ENCODE measurements at places on chromosomes 7 and 10.
A peak's percentile ranks its signal among the peaks of the same experiment; 100 is the strongest.

DNA sequence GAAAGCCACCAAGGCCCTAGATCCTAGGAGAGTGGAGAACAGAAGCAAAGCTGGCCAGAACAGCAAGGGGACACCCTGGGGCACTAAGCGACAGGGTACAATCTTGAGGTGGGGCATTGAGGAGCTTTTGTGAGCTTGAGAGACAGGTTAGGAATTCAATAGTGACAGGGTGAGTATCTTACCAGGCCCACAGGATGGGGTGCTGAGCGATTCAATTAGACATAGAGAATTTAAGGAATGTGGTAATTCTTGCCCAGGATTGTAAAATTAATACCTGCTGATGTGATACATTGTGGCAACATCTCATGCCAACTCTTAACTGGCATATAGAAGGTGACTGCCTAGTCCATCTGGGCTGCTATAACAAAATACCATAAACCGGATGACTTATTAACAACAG is 14.0 kb downstream of the RBP3 start:
- DNase-seq: no peak

GRCh38 chr7:55413442-55413841 is 48.3 kb downstream of the LANCL2 start:
- DNase-seq: no peak

GRCh38 chr10:72096115-72097000 is 8.0 kb upstream of the SPOCK2 start:
- no peak for DNase-seq

DNA sequence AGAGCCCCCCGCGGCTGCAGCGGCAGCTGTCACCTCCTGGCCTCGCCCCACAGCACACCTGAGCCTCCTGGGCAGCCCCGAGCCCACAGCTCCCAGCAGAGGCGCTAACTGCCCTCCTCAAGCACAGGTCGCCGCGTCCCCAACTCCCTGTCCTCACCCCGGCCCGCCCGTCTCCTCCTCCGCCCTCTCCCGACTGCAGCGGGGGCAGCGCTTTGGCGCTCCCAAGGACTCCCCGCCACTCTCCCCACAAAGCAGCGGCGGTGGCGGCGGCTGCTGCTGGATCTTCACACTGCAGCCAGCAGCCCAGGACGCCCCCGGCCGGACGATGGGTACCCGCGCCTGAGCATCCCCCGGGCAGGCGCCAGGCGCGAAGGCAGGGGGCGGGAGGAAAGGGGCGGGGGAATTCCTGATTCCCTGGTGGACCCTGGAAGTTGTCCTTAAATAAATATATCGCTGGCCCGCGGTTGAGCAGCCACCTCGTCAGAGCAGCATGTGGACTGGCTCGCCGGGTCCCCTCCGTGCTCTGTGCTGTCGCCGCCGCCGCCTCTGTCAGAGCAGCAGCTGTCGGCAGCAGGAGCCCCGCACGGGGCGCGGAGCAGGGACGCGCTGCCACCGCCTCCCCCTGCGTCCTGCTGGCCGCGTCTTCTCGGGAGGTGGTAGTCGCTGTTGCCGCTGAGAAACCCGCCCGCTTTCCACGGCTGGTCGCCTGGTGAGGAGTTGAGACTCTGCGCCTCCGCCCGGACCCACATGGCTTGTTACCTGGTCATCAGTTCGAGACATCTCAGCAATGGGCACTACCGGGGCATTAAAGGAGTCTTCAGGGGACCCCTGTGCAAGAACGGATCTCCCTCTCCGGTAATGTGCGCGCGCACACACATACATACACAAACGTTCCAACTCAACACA is at the start of gene ZNF804B:
ZNF804B (plus strand) TSS at position 471 of the 906 bp plus-strand sequence; CDS start at position 748, 277 bp downstream.
- no peak for DNase-seq

DNA sequence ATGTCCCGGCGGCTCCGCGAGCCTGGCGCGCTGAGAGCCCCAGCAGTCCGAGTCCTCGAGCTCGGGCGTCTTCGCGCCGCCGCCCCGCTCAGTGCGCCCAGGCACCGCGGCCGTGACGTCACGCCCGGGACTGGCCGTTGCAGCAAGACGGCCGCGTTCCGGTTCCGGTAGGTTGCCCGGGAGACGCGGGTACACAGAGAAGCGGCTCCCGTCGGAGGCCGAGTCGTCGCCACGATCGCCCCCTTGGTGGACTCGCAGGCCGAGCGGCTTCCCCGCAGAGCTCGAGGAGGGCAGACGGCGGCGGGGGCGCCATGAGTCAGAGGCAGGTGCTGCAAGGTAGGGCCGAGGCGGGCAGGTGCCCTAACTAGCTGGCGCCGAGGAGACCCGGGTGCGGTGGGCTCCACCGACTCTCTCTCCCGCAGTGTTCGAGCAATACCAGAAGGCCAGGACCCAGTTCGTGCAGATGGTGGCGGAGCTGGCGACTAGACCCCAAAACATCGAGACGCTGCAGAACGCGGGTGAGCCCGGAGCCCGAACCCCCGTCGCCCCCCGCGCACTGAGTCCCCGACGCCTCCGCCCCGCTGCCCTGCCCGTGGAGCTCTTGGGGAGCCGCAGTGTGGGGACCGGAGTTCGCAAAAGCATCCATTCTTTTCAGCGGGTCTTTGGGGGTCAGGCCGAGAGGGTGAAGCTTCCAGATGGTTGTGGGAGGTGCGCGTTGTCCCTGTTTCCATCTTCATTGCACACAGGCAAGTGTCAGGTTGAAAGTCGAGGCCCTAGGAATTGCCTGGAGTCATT is at the start of gene SPAG6:
SPAG6 (plus strand) TSS at position 196 of the 795 bp plus-strand sequence; CDS start at position 312, 116 bp downstream.
- no peak for DNase-seq

DNA sequence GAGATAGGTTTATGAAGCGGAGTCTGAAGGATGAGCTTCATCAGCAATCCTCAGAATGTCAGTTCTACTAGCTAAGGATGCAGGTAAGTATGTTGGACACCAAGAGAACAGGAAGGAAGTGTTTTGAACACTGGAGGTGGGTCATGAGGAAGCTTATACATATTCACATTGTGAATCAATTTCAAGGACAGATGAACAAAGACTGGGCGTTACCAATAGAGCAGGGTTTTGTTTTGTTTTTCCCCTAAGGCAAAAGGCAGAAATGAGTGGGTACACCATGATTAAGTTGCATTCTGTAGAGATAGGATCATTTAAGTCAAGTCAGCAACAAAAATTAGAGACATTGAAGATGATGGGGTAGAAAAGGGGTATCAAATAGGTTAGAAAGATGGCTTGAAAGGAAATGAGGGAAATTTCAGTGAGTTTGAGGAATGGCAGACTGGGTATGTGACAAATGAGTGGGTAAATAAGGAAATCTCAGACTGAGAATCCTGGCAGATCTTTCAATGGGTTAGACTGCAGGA is 51.7 kb downstream of the MEST start:
- DNase-seq: no peak

DNA sequence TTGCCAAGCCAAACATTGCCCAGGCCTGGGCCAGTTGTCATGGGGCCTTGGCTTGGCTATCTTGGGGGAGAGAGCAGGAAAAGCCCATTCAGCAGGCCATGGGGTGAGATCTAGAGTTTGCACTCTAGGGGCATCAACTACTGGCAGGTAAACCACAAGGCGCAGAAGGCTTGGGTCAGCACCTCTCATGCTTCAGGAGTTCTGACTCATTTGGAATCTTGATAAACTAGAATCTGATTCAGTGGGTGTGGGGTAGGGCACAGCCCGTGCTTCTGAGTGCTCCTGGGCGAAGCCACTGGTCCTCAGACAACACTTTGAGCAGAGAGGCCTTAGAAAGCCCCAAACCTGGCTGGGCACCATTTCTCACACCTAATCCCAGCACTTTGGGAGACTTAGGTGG is 81.1 kb downstream of the RGS10 start:
- DNase-seq: no peak

DNA sequence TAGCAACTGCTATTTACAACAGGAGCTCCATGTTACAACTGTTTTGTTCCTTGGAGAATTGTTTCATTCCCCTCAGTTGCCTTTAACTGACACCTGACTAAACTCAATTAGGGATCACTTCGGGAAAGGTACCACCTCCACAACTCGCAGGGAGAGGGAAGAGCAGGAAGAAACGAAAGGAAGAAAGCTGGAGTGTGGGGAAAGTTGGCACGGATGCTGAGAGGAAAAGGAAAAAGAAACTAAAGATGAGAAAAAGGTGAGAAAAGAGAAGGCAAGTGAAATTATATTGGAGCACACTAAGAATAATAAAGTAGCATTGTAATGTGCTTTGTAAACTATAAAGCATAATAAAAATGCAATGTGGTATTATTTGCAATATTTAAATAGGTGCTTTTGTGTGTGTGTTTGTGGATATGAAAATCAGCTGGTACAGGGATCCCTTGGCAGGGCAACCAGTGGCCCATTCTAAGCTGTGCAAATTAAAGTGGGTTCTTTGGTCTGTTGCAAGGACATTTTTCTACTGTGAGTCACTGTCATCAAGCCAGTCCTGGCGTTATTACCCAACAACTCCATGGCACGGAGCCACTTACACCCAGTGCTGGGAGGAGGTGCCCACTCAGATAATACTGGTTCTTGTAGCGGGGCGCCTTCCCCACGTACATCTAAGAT is 45.9 kb downstream of the HIPK2 start:
- DNase-seq: peak; percentile 18

- no peak for DNase-seq
These were observed 81.1 kb downstream of the JMJD1C start for GRCh38 chr10:63384675-63385074.

- DNase-seq: no peak
These were observed 299.9 kb upstream of the PITRM1 start for GRCh38 chr10:3472287-3473051.

- DNase-seq: no peak
These were observed 4.4 kb upstream of the FKBP9 start for GRCh38 chr7:32952876-32953275.

- no peak for DNase-seq
These were observed 37.9 kb upstream of the ABCB5 start for GRCh38 chr7:20577441-20578071.

DNA sequence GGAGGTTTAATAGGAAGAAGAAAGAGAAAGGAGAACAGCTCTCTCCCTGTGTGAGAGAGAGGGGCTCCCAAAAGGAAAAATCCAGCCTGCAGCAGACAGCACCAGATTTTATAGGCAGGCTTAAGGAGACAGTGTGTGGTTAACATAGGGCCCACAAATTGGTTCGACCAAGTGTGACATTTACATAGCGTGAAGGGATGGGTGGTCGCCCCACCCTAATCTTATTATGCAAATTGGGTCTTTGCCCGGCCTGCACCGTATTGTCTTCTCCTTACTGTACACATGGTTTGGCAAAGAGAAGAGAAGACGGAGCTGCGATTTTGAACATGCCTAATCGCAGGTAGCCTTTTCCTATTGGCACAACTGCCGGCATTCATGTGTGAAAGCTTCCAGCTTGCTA is 756.3 kb downstream of the NXPH1 start:
- DNase-seq: no peak

DNA sequence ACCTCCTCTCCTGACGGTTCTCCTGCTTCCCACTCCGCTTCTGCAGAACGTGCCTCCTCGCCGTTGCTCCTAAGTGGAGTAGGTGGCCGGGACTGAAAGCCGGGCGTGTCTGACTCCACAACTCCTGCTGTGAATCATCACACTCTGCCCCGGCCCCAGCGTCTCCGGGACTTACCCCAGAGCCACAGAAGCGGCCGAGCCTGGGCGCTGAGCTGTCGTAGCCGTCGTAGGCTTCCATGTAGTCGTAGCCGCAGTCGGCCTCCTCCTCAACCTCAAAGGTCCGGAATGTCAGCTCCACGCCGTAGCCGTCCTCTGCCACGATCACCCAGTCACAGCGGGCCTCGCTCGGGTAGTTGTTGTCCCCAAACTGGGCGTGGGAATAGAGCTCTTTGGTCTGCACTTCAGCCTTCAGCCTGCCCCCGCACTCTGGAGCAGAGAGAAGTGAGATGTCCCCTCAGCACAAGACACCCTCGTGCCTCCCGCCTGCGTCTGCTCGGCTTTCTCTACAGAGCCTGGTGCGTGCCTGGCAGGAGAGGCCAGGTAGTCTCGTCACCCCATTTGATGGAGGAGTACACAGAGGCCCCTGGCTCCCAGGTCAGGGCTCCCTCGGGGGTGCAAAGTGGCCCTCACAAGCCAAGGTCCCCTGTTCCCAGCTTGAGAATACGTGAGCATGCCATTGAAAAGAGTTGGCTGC is 11.2 kb upstream of the OPALIN start:
- DNase-seq: no peak

DNA sequence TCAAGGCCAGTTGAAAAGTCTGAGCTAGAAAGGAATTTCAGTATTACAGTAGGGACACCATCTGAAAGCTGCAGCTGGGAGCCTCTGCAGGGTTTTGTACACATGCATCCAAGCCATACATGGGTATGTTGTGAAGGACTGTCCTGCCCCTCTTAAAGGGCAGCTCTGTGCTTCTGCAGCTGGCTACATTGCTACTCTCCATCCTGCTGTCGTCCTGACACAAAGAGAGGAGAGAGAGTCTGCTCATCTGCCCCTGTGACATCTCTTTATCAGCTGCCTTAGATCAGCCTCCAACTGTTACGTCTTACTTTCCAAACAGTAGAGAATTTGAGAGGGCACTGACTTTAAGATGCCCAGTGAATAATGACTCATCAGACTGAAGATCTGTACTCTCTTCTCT is 602.7 kb downstream of the SORCS3 start:
- DNase-seq: no peak
